Esophagus muscularis mucosa (tissue), 4 donors: ENCODE measurements at places on chromosomes 1 and 21. TPM values are rescaled to one million over a fixed set of nuclear protein-coding genes. Genes with fewer than 3 reads are reported as not detected.

Gene TRAF3IP3
- 1.0 TPM for total RNA-seq

- no peak for DNase-seq
- no peak overlapping the region for H3K27ac ChIP-seq
- no peak overlapping the region for H3K4me3 ChIP-seq
- peaks cover 3% of the 10 kb centered on the region for H3K4me1 ChIP-seq
- no peaks in the 10 kb centered on the region for H3K27me3 ChIP-seq
Measured at GRCh38 chr1:156912310-156912709, 8.1 kb upstream of the LRRC71 start.

Gene ATP1A2
- 101 TPM for total RNA-seq

GRCh38 chr1:57831624-57832023, 407.8 kb upstream of the DAB1 start:
- no peak overlapping the region for H3K4me3 ChIP-seq
- H3K27ac ChIP-seq: no peak overlapping the region
- H3K36me3 ChIP-seq: no peaks in the 10 kb centered on the region
- DNase-seq: no peak

DNA sequence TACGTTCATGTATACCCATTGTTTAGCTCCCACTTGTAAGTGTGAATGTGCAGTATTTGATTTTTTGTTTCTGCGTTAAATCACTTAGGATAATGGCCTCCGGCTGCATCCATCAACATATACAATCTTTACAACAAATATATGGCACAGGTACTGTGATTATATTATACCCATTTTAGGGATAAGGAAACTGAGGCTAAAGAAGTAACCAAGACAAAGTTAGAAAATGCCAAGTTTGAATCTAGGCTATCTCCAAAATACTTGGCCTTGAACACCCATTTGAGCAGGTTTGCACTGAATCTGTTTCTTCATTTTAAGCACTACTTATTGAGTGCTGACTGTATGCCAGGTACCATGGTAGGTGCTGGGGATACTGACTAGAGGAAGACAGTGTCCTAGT, 149.6 kb downstream of the PBX1 start:
- no peaks in the 10 kb centered on the region for H3K36me3 ChIP-seq
- H3K4me1 ChIP-seq: peaks cover 92% of the 10 kb centered on the region
- DNase-seq: no peak
- H3K4me3 ChIP-seq: no peak overlapping the region
